ENCODE measurements at places on chromosomes 5 and 9.
A peak's percentile ranks its signal among the peaks of the same experiment; 100 is the strongest.

DNA sequence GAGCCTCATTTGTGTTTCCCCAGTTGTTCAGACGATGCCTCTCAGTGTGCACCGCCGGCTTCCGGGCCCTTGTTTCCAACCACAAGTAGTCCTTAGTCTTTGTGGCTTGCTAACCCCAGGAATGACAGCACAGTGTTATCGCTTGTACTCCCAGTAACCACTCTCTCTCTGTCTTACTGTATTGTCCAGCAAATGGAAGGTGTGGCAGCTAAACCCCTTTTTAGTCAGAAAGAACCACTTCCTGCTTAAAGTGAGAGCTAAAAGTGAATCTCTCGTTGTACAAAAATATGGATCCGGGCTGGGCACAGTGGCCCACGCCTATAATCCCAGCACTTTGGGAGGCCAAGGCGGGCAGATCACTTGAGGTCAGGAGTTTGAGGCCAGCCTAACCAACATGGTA is 61.3 kb downstream of the ENC1 start:
- no peak overlapping the region for H3K27ac ChIP-seq
- H3K4me1 ChIP-seq: peaks cover 16% of the 10 kb centered on the region
- no peak overlapping the region for H3K4me3 ChIP-seq
- no peaks in the 10 kb centered on the region for H3K27me3 ChIP-seq
- no peak for DNase-seq

GRCh38 chr5:22390888-22391287 is 462.3 kb downstream of the CDH12 start:
- no peak for DNase-seq
- no peaks in the 10 kb centered on the region for H3K4me1 ChIP-seq
- H3K4me3 ChIP-seq: no peak overlapping the region
- H3K27me3 ChIP-seq: no peaks in the 10 kb centered on the region
- H3K27ac ChIP-seq: no peak overlapping the region

- H3K27me3 ChIP-seq: no peaks in the 10 kb centered on the region
- no peak overlapping the region for H3K4me3 ChIP-seq
- no peaks in the 10 kb centered on the region for H3K36me3 ChIP-seq
- DNase-seq: no peak
These were observed 1.5 kb upstream of the DTWD2 start for GRCh38 chr5:118989816-118990215.

DNA sequence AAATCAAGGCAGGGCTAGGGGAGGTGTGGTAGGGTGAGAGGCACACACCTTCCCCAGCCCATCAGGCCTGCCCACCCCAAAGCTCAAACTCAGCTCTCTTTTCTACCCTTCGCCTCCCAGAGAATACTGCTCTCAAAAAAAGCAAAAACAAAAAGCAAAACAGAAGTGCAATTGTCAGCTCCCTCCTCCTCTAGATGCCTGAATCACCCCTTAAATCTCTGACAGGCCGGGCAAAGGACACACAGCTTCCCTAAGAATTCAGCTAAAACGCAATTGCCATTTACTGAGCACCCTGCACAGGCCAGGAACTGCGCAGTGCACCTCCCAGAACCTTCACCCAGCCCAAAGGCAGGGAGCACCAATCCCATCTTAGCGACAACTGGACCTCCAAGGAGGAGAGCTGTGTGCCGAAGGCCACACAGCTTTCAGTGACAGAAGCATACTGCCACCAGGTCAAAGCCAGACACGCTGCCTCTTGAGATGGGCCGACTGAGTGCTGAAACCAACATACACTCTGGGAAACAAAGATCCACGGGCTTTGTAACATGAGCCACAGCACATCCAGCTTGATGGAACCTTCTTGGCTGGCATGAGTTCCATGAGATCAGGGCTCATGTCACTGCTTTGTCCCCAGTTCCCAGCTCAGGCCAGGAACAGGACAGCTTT is 53.4 kb upstream of the STXBP1 start:
- peaks cover 17% of the 10 kb centered on the region for H3K36me3 ChIP-seq
- no peak for DNase-seq
- no peak overlapping the region for H3K4me3 ChIP-seq
- no peaks in the 10 kb centered on the region for H3K27me3 ChIP-seq
- H3K4me1 ChIP-seq: peaks cover 100% of the 10 kb centered on the region
- peak overlapping the region; percentile 63 for H3K27ac ChIP-seq

GRCh38 chr9:6758248-6758497 is 400 bp downstream of the KDM4C start:
- H3K4me1 ChIP-seq: peaks cover 18% of the 10 kb centered on the region
- H3K27me3 ChIP-seq: no peaks in the 10 kb centered on the region
- H3K27ac ChIP-seq: peak overlapping the region; percentile 94

GRCh38 chr9:114860187-114860586 is 54.3 kb upstream of the TNFSF15 start:
- no peak overlapping the region for H3K4me3 ChIP-seq
- no peaks in the 10 kb centered on the region for H3K27me3 ChIP-seq
- no peak for DNase-seq
- no peak overlapping the region for H3K27ac ChIP-seq
- no peaks in the 10 kb centered on the region for H3K4me1 ChIP-seq
